ENCODE measurements at places on chromosomes 3 and 15.

DNA sequence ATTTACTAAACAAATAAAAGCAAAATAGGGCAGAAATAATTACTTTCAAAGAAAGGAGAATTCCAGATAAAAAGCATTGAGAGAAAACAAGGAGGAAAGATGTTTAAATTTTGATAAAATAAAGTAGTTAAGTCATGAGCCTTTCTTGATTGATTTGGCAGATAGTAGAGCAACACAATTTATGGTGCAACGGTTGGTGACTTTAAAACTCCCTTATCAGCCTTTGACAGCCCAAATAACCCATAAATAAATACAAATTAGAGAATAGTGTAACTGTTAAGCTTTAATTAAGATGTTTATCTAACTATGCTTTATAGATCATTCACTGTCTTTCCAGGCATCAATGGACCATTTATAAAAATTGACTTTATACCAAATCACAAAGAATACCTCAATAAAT lies 54.0 kb upstream of the EIF1B start:
- DNase-seq = no peak

DNA sequence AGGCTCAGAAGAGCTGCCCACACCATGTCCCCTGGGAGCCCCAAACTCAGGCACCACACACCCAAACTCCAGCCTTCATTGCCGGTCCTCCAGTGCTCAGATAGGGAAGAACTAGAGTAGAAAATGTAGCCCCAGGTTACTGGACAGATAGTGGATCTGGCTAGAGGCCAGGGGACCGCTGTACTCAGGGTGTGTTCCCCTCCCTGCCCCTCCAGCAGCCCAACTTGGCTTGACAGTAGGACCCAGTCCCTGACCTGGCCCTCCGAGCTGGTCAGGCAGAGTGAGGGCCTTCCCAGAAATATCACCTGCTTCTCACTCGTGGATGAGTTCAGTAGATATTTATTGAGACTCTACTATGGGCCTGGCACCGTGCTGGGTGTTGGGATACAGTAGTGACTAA lies 100.0 kb downstream of the CORO2B start:
- no peak for DNase-seq

DNA sequence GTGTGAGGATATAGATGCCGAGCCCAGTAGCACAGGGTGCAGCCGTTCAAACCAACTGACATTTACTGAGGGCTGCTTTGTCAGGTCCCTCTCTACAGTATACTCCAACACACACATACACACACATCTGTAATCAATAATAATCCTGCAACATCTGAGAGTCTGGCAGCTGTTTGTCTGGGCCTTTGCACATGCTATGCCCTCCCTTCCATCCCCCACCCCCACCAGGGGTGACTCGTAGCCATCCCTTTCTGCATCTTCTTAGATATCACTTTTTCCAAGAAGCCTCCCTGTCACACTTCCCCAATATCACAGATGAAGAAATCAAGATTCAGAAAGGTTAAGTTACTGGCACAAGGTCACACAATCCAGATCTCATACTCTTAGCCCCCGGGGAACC lies 13.7 kb downstream of the SPATA12 start:
- DNase-seq = no peak

DNA sequence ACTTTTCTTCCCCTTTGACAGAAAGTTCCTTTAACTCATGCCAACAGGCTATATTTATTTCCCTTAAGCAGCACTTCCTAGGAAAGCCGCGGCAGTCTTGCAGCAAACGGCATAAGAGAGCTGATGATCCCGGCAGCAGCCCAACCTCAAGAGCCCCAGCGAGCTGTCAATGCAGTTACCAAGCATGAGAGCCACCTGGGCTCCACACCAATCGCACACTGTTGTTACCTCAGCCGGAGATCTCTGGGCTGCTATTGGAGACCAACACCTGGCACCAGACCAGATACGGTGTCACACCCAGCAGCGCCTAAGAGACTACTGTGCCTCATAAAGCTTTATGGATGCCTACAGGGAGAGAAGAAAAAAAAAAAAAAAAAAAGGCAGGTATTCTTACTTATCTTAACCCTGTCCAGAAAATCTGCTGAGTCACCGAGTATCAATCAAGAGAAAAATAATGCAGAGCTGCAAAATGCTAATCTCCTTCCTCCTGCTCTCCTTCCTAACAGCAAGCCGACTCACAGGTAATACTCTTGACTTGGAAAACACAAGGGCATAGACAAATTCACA lies 11.7 kb downstream of the ABCC5 start:
- DNase-seq = peak; percentile 5

DNA sequence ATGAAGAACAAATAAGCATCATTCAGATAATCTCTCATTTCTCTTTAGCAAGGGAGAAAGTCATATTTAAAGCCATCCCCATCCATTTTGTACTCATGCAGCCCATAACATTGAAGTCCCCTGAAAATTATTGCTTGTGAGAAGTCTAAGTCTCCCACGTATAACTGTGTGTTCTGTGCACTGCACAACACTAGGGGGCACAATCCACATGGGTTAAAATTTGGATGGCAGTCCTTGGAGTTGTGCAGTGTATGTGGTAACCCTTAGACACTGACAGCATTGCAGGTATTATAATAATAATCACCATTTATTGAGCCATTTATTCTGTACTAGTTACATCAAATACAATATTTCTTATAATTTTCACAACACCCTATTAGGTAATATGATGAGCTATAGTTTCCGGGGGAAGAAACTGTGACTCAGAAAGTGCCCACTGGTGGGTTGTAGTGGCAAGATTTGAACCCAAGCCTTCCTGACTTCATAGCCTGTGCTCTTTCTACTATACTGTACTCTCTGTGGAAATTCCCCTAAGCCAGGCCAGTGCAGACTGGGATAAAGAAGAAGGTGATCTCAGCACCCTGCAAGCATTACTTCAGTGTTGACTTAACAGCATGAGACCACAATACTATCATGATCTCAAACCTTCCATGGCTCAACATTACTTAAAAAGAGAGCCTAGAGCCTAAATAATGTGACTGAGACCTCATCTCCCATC lies 15.7 kb downstream of the KCNAB1 start:
- DNase-seq = no peak

DNA sequence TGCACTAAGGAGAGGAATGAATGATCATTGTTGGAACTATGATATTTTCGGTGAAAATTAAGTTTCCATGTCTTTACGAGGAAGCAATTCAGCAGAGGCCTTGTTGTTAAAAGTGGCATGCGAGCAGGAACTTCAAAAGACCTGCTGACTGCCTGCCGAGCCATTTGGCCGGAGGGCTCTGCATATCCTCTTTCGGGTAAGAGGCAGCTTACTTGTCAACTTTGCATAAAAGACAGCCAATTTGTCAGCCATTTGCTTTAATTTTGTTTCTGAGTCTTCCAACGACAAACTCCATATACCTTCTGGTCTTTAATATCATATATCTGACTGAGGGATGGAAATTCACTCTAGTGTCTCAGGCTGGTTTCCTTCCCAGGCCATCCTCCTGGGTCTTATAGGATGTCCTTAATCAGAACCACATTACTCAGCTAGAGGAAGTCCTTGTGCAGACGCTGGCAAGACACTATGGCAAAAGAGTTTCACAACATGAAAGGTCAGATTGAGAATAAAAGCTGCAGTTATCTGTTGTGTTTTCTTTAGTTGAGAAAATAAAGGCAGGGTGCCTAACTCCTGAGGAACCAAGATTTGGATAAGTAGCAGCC lies 128.7 kb upstream of the WNT5A start:
- DNase-seq = no peak

DNA sequence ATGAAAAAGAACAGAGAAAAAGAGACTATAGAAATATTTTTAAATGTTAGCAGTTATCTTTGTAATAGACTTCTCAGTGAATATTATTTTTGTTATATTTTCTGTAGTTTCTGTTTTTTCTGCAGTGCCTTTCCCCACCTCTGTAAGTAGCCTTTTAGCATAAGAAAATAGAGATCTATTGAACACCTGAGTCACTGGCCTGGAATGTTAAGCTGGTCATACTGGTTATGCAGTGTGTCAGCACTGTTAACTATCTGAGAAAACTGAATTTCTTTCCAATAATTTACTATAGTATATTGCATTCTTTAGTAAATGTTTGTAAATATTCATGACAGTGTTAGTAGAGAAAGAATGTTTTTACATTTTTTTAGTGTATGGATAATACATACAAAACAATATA lies 79.8 kb downstream of the NECTIN3 start:
- DNase-seq = no peak

DNA sequence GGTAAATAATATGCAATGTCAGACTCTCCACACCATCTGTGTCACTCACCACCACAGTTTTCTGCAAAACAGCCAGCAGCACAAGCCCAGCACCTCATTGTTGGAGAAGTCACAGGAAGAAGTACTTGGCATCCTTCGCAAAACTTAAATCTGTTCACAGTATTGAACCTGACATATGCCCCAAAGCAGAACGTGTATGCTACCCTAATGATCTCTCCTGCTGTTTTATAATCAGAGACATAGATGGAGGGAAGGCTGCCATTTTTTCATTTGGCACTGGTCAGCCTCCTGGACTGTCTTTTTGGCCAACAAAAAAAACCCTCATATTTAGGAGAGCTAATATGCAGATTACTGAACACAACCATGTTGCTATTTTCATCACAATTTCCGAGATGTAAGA lies 1272.9 kb downstream of the ROBO1 start:
- DNase-seq = no peak

GRCh38 chr3:13282358-13282985 lies 137.7 kb downstream of the NUP210 start:
- DNase-seq = no peak

- no peak for DNase-seq
Observed at GRCh38 chr3:184486614-184487013, 75.0 kb upstream of the EPHB3 start.

- DNase-seq = no peak
Observed at GRCh38 chr3:55013145-55013925, 85.5 kb upstream of the LRTM1 start.

GRCh38 chr3:45595364-45596195 lies 1.0 kb downstream of the LIMD1 start:
- DNase-seq = no peak

DNA sequence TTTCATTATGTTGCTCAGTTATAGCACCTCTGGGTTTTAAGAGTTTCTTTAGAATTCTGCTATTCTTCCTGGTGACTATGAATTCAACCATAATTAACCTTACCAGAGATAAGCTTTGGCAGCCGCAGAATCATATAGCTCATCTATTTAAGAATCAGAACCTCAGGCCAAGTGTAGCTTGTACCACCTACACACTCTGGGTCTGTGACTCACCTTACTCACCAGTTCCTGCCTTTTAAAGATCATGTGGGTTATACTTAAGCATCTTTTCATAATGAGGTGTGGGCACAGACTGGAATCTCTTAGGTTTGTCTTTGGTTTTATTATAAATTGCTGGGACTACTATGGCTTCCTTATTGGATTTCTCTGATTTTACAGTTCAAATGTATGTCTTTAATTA lies 21.9 kb downstream of the CDV3 start:
- DNase-seq = no peak

DNA sequence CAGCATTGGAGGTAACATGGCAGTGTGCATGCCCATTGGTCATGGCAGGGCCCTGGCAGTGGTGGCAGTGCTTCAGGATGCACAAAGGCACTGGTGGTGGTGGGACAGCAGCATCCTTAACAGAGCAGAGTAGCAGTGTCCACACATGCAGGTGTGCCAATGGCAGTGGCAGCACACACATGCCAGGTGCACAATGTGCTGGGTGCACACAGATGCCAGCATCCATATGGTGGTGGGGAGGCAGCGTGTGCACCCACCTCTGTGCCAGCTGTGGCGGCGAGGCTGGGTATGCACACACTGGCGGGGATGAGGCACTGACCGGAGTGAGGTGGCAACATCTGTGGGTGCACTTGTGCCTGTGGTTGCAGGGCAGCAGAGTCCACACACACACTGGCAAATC lies 150.6 kb downstream of the SI start:
- no peak for DNase-seq

DNA sequence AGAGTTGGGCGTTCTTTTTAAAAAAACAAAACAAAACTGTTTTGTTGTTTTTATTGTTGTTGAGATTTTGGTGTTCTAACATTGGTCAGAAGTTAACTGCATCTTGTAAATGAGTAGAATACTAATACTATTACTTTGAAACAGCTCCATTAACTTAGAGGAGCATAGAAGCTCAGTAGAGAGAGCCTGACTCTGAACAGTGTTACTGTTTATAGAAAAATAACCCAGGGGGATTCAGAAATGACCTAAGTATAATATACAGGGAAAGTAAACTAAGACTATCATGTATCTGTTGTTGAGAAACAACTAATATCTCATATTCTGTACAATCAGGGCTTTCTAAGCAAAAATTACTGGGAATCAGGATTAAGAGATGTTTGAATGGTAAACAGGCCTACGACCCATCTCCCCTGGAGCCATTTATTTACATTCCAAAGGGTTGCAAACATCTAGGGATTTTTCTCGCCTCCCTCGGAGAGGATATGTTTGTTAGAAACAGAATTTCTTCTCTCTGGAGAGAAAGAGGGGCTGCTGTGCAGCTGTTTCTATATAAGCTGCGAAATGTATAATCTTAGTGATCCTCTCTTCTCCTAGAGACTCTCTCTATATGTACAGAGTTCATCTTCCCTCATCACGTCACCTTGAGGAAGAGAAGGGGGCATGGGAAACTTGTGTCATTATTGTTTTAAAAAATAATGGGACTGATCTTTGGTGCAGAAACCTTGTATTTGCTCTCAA lies 827.5 kb upstream of the DPPA4 start:
- DNase-seq = no peak

DNA sequence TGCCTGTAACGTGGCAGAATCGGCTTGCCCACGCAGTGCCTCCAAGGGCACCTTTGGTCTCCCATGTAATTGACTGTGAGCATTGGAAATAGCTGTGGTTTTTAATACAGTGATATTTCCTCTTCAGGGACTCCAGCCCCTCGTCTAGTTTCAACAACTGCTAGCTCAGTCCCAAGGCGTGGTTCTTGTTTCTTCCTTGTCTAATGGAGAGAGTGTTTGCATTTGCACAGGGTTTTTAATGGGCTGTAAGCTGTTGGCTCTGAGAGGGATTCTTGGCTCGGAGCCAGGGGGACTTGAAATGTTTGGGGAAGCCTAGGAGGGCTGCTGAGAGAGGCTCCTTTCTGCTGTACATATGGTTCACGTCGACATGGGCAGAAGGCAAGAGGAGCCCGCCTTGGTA lies 86.2 kb downstream of the THSD4 start:
- no peak for DNase-seq

DNA sequence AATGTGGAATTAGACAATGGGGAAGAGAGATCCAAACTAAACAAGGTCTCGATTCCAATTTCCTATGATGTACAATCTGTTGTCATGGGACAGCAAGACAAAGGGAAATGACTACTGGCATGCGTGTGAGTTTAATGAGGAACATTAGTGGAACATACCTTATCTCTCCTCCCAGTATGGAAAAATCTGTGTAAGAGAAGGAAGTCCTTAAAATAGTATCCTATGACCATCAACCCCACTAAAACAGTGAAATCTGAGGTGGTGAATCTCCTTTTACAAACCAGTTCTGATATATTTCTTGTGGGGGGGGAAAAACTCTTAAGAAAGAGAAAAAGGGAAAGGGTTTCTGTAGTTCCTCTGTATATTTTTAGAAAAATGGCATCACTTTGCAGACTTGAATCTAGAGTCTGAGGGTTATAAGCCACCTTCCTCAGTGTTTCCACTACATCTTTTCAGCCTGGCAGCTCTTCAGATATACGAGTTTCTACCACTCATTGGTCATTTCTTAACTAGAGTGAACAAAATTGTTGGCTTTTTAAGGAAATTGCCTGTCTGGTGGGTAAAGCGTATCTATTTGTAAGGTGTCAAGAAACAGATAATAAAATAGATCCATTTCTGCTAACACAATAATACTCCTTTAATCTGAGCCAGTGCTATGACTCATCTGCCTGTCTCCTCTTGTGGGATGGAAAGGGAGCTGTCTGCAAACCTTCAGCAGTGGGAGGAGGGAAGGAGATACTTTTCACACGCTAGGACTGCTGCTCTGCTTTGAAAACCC lies 3.0 kb upstream of the TNFAIP8L3 start:
- no peak for DNase-seq

Measured in CD8-positive, alpha-beta T cell (primary cell).